ENCODE measurements at places on chromosomes 13 and 19.

GRCh38 chr13:98273067-98273823 is 96.2 kb upstream of the RNF113B start:
- no peak for DNase-seq

- DNase-seq = no peak
Measured at GRCh38 chr13:69028936-69029335, 1078.7 kb upstream of the ATXN8OS start.

DNA sequence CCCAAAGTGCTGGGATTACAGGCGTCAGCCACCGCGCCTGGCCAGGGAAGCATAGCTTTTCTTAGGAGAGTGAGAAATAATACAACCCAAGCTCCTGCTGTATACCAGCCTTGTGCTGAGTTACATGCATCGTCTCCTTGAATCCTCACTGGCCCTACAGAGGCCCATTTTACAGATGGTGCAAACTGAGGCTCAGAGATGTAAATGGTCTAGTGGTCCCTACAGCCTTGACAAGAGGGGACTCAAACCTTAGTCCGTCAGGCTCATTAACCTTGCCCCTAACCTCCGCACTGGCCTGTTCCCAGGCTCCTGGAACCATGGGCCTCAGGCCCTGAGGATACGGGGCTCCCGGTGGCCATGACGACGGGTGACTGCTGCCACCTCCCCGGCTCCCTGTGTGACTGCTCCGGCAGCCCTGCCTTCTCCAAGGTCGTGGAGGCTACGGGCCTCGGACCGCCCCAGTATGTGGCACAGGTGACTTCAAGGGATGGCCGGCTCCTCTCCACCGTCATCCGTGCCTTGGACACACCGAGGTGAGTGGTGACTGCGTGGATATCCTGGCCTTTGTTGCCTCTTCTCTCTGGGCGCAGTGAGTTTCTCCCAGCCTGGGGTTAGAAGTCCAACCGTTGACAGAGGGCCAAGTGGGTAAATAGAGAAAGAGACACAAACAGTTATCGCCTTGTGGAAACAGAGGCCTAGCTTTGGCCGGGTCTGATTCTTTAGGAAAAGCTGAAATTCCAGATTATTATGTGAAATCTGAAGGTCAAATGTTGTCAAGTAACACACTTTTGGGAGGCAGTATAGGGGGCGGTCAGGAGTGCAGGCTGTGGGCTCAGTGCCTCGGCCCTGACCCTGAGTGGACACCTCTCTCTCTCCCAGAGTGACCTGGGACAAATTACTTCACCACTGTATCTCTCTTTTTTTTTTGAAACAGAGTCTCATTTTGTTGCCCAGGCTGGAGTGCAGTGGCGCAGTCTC is 8.7 kb downstream of the MARCHF2 start:
- DNase-seq = no peak

- DNase-seq = peak; percentile 39
Measured at GRCh38 chr19:14890643-14891379, 4.9 kb upstream of the OR7A17 start.

DNA sequence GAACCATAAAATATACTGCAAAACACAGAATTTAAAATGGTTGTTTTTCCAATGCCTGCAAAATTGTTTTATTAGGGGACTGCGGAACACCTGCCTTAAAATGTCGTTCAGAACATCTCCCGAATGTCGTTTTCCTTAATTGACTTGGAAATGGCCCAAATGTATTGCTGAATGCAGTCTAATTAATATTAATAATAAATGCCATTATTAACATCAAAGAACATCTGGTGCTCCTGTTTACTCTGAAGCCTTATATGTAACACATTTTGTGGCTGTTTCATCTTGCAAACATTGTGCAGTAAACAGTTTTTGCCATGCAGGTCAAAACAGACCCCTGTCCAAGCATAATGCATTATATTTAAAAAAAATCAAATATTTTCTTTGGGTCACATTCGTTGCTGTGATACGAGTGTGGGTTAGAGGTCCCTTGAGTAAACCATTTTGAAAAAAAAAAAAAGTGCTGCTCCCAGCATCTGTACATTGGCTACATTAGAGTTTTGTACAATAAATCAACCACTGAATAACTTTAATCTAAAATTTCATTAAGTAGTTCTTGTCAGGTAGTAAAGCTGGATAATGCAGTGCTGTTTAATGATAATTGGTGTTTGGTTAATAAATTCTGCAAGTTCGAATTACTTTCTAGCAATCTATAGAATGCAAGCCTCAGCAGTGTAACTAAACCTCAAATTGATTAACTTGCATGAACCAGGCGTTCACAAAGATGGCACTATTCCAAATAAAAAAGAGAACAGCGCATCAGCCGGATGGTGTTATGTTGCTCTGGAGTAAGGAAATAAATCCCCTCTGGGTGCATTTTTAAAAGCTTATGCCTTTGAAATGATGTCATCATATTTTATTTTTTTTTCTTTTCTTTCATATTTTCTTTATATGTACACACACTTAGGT is 140.2 kb downstream of the ZNF536 start:
- DNase-seq = no peak

DNA sequence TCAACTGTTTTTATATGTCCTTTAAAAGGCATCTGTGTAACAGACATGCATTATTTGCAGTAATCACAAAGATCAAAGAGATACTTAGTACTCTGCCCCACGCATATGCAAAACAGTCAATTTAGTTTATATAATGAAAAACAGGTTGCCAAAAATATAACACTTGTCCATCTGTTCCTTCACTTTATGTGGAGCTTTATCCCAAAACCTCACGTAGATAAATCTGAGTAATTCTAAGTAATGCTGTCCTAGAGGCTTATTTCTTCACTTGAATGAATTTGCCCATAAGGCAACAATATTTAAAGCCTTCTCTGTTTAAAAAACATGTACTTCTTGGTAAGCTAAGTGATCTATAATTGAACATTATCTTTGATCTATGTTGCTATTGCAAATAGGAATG is 20.3 kb upstream of the SLITRK6 start:
- DNase-seq = no peak

- DNase-seq = no peak
Measured at GRCh38 chr19:1417145-1417544, 9.8 kb downstream of the DAZAP1 start.

GRCh38 chr19:398719-399118 is 10.2 kb downstream of the C2CD4C start:
- no peak for DNase-seq

- no peak for DNase-seq
Measured at GRCh38 chr13:112874751-112875300, 94.2 kb upstream of the MCF2L start.

DNA sequence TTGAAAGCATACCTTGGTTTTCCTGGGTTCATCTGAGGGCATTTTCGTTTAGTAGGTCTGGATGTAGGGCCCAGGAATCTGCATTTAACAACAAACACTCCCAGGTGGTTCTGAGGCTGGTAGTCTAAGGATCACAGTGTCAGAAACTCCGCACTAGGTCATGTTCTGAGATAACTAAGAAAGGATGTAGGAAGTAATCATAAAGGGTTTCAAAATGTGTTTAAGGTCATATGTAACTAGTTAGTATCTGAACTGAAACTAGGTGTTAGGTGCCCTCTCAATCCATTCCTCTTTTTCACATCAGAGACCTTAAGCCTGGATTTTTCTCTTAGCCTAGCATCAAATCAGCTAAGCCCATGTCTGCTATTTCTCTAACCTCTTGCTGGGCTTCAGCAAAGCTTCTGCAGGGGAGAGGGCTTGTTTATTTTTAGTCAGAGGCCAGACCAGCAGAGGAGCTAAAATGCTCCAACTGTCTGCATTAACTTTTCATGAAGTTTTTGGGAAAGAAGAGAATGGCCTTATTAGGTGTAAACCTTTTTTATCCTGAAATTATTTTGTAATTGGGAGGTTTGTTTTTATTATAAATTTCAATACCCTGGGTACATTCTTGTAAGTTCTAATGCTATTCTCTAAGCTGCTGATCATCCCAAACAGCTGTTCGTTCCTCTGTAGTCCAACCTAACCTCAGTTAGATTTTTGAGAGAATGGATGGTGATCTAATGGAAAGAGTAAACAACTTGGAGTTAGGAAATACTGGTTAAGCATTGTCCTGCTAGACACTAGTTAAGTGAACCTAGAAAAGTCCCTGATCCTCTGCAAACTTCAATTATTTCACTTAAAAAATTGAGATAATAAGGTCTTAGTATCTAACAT is 262.8 kb upstream of the RFC3 start:
- DNase-seq = no peak

GRCh38 chr19:35816846-35817245 is 4.2 kb upstream of the PRODH2 start:
- DNase-seq = no peak

DNA sequence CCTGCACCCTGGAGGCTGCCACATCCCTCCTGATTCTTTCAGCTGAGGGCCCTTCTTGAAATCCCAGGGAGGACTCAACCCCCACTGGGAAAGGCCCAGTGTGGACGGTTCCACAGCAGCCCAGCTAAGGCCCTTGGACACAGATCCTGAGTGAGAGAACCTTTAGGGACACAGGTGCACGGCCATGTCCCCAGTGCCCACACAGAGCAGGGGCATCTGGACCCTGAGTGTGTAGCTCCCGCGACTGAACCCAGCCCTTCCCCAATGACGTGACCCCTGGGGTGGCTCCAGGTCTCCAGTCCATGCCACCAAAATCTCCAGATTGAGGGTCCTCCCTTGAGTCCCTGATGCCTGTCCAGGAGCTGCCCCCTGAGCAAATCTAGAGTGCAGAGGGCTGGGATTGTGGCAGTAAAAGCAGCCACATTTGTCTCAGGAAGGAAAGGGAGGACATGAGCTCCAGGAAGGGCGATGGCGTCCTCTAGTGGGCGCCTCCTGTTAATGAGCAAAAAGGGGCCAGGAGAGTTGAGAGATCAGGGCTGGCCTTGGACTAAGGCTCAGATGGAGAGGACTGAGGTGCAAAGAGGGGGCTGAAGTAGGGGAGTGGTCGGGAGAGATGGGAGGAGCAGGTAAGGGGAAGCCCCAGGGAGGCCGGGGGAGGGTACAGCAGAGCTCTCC is 6.9 kb upstream of the CEACAM5 start:
- DNase-seq = no peak

Data from hematopoietic multipotent progenitor cell treated with erythropoietin and hydrocortisone succinate and interleukin-3 and kit ligand, for 17 days (in vitro differentiated cells).